ENCODE measurements at places on chromosomes 1 and 21. TPM values are rescaled to one million over a fixed set of nuclear protein-coding genes. Genes with fewer than 3 reads are reported as not detected.

The ADAMTS4 gene
- 20.3 TPM for total RNA-seq

The KLHDC7A gene
- total RNA-seq, result not detected

The WNT3A gene
- not detected for total RNA-seq

The SLX9 gene
- total RNA-seq, result 17.2 TPM

The SLAMF8 gene
- total RNA-seq, result not detected

The TSNAX gene
- 45.1 TPM for total RNA-seq

The FCGR3B gene
- total RNA-seq, result not detected

The LCE3D gene
- not detected for total RNA-seq

The FAM229A gene
- total RNA-seq, result 1.2 TPM

The ARHGAP30 gene
- total RNA-seq, result 0.05 TPM

The PTGFR gene
- total RNA-seq, result 34.0 TPM

The DENND2D gene
- total RNA-seq, result 3.9 TPM

The RPE65 gene
- not detected for total RNA-seq

The HSPG2 gene
- 578 TPM for total RNA-seq

The GPR52 gene
- total RNA-seq, result 0.59 TPM

The HDGF gene
- total RNA-seq, result 109 TPM

The SRM gene
- 69.2 TPM for total RNA-seq

The ERICH3 gene
- 0.05 TPM for total RNA-seq

The PTBP2 gene
- 27.3 TPM for total RNA-seq

The ADGRL4 gene
- total RNA-seq, result 92.6 TPM

The CHI3L2 gene
- 0.89 TPM for total RNA-seq

Measured in smooth muscle cell of the umbilical artery (primary cell).